ENCODE measurements at places on chromosomes 4 and X. TPM values are rescaled to one million over a fixed set of nuclear protein-coding genes. Genes with fewer than 3 reads are reported as not detected.

The TBC1D8B gene
- polyA plus RNA-seq: 6.9 TPM

The TMPRSS11F gene
- 0.12 TPM for polyA plus RNA-seq

The IL2RG gene
- 0.93 TPM for polyA plus RNA-seq

The SORCS2 gene
- 8.5 TPM for polyA plus RNA-seq

The NAA11 gene
- polyA plus RNA-seq: not detected

The CTAG1A gene
- polyA plus RNA-seq: not detected
